Activated CD8-positive, alpha-beta memory T cell treated with anti-CD3 and anti-CD28 coated beads for 36 hours (primary cell): ENCODE measurements at places on chromosomes 7 and 10. TPM values are rescaled to one million over a fixed set of nuclear protein-coding genes. Genes with fewer than 3 reads are reported as not detected.

Gene TEX47
- total RNA-seq = not detected

Gene OR6B1
- not detected for total RNA-seq

Gene PKD2L1
- not detected for total RNA-seq

Gene SOSTDC1
- total RNA-seq = not detected

Gene DENND2A
- total RNA-seq = not detected

Gene PAPOLB
- not detected for total RNA-seq

Gene TIAL1
- 204 TPM for total RNA-seq

Gene SERPINE1
- total RNA-seq = 0.19 TPM

Gene WEE2
- not detected for total RNA-seq

Gene LRMDA
- not detected for total RNA-seq

Gene TACC2
- total RNA-seq = not detected

Gene CCDC136
- total RNA-seq = 9.9 TPM

Gene VCL
- 25.9 TPM for total RNA-seq

Gene COL17A1
- total RNA-seq = not detected
